ENCODE measurements at places on chromosomes 16 and 17.
A peak's percentile ranks its signal among the peaks of the same experiment; 100 is the strongest.

DNA sequence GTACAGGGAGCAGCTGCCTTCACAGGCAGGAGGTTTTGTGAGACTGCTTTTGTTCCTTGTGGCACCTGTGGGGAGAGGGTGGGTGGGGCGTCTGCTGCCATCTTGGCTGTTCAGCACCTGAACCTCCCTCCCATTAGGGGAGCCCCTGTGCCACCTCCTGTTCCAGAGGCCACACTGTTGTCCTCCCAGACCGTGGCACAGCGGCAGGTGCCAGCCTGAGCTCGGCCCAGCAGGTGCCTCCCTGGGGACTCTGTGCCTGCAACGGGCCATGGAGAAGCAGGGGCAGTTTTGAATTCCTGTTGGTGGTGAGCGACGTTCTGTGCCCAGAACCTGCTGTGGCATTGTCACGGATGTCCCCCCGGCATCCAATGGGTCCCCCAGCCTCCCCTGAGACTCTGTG lies 9.9 kb downstream of the LGALS3BP start:
- no peak for DNase-seq

GRCh38 chr17:3894911-3895343 lies 2.1 kb upstream of the CAMKK1 start:
- DNase-seq, result peak; percentile 79

- DNase-seq, result no peak
Observed at GRCh38 chr17:65662196-65662595, 100.7 kb upstream of the AXIN2 start.

DNA sequence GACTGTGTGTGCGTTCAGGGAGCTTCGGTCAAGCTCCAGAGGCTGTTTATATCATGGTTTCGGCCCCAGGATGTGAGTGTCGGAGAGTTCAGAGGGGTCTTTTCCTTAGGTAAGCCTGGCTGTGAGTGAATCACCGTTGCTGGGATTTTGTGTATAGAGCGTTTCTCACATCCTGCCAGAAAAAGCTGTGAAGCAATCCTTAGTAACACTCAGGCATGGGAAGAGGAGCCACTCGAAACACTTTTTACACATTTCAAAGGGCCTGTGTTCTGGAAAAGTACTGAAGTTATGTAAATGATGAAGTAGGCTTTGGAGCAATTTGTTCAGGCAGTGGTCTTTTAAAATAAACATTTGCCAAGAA lies 662 bp downstream of the PGS1 start:
- DNase-seq, result no peak

- no peak for DNase-seq
Observed at GRCh38 chr17:16944334-16945135, 27.4 kb downstream of the TNFRSF13B start.

- no peak for DNase-seq
Observed at GRCh38 chr17:58344791-58345157, 7.2 kb downstream of the SUPT4H1 start.

GRCh38 chr17:63258785-63259184 lies 187.3 kb downstream of the CYB561 start:
- no peak for DNase-seq

DNA sequence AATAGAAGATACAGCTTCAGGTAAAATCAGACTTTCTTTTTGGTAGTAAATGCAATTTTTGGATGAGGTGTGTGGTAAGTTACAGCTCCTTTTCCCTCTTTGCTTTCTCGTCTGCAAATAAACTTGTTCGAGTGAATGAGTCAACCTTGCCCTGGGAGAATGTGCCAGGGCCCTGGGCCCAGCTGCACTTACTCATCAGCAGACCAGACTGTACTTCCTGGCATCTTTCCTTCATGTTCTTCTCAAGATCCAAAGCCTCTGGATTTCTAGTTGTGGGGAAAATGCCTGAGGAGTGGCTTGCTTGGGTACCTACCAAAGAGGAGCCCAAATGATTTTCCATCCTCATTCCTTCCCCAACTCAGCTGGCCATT lies 5.4 kb upstream of the G6PC1 start:
- peak; percentile 69 for DNase-seq

GRCh38 chr16:73599351-73599750 lies 551.4 kb upstream of the ZFHX3 start:
- no peak for DNase-seq

- DNase-seq, result no peak
Observed at GRCh38 chr17:59547131-59547915, 18.1 kb upstream of the DHX40 start.

- no peak for DNase-seq
Observed at GRCh38 chr16:86970726-86971125, 346.5 kb downstream of the C16orf95 start.

- no peak for DNase-seq
Observed at GRCh38 chr17:66349521-66350254, 47.3 kb downstream of the PRKCA start.

DNA sequence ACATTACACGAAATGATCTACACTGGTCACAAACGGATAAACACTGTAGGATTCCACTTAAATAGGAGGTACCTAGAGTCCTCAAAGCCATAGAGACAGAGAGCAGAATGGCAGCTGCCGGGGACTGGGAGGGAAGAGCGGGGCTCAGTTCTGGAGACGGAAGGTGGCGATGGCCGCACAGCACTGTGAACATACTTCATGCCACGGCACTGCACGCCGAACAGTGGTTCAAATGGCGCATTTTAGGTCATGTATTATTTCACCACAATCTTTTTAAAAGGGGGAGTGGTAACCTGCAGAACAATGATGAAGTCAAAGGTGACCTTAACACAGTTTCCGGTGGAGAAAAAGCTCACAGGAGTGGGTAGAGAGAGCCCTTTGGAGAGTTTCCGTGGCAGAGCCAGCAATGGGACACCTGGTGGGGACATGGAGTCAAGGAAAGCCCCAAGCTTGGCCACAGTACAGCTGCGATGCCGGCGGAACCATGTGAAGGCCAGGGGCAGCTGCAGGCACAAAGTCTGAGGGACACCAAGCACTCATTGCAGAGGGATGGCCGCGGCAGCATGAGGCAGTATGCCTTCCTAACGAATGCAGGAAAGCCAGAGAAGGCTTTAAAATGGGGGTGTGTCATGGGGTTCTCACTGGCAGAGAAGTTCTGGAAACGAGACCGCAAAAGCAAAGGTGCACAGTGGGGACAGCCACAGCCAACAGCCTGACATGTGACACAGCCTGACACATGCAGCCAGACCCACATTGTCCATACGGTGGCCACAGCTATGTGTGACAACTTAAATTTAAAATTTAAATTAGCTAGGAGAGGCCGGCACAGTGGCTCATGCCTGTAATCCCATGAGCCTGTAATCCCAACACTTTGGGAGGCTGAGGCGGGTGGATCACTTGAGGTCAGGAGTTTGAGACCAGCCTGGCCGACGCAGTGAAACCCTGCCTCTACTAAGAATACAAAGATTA lies 7.3 kb downstream of the FLCN start:
- DNase-seq, result no peak

- DNase-seq, result no peak
Observed at GRCh38 chr16:16143931-16144330, 79.4 kb downstream of the ABCC6 start.

- DNase-seq, result no peak
Observed at GRCh38 chr16:13305019-13305755, 403.8 kb downstream of the SHISA9 start.

DNA sequence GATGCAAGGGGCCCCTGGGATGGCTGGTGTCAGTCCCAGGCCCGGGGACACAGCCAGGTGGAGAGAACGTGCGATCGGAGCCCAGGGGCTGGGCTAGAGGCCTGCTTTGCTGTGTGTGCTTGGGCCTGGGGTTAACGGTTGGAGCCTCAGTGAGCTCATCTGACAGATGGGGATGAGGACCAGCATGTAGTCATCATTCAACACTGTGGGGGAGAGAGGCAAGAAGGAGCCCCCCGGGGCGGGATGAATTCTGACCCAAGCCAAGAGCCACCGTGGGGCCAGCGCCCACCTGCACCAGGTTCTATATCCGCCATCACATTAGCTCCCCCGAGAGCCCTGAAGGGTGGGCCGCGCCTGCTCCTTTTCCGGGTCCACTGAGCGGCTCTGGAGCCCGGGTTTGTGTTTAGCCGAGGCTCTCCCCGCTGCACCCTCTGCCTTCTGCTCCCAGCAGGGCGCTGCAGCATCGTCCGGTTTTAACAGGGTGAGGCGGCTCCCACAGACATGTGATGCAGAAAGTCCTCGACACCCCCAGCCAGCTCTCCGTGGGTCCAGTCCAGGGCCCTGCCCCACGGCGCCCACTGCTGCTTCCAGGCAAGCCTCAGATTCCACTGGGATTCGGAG lies 365.7 kb downstream of the SEC14L1 start:
- DNase-seq, result no peak

- no peak for DNase-seq
Observed at GRCh38 chr16:86527366-86527765, 17.0 kb downstream of the FOXF1 start.

GRCh38 chr16:58318391-58318790 lies 23.6 kb upstream of the PRSS54 start:
- DNase-seq, result no peak

- no peak for DNase-seq
Observed at GRCh38 chr16:4089251-4089810, 26.9 kb downstream of the ADCY9 start.

GRCh38 chr16:66493490-66494401 lies 56.2 kb downstream of the TK2 start:
- DNase-seq, result peak; percentile 5

DNA sequence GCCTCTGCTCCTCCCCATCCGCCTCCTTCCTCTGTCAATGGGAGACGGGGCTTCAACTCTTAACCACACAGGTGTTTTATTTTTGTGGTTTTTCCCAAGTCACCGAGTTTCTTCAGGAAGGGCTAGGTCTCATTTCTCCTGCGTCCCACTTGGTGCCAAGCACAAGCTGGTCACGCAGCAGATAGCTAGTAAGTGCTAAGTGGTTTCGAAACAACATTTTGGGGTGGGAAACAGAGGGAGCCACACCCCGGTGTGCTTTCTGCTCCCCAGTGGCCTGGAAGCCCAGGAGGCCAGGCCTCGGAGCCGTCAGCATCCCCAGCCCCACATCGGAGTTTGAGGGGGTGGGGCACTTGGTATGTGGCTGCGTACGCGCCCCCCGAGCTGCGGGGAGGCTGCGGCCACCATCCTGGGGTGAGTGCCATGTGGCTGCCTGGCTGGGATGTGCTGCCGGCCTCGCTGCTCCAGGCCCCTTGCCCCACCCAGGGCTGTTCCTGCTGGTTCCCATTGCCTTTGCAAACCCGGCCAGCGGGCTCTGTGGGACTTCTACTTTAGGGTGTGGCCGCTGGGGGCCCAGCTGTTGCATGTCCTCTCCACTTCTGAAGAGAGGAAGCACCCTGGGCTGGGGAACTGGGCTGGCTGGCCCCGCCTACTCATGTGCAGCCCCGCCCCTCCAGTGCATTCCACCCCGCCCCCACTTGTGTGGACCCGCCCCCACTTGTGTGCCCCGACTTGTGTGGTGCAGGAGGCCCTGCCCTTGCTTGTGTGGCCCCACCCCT lies 55.6 kb downstream of the BAIAP2 start:
- peak; percentile 57 for DNase-seq

DNA sequence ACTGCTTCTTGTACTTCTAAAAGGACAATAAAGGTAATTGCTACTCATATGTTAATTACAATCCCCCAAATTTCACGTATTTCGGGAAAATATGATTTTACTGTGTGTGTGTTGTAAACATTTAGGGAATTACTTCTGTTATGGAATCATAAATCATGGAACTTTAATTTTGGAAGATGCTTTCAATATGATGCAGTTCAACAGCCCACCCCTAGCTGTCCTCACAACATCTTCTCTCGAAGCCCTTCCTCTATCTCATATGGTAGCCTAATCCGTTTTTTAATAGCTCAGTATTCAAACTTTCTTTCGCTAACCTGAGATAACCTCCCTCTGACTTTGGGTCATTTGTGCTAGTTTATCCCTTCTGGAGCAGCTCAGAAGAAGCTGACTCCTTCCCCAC lies 78.4 kb downstream of the ANKFN1 start:
- no peak for DNase-seq

GRCh38 chr17:40340880-40341807 lies 23.4 kb downstream of the GJD3 start:
- peak; percentile 97 for DNase-seq

GRCh38 chr17:19753051-19753509 lies 5.0 kb upstream of the ALDH3A1 start:
- peak; percentile 92 for DNase-seq

GRCh38 chr17:82050152-82050760 lies 1.4 kb downstream of the RFNG start:
- DNase-seq, result no peak

GRCh38 chr16:67246081-67246755 lies 1.1 kb downstream of the FHOD1 start:
- DNase-seq, result peak; percentile 86
